Activated CD8-positive, alpha-beta memory T cell treated with anti-CD3 and anti-CD28 coated beads for 1 hour (primary cell): ENCODE measurements at places on chromosomes 12 and 14.

GRCh38 chr14:91390165-91390778, 27.3 kb downstream of the CCDC88C start:
- no peak for DNase-seq

- DNase-seq, result no peak
Observed at GRCh38 chr12:116734156-116734768, 3.6 kb downstream of the SPRING1 start.

GRCh38 chr12:3795066-3795465, 42.2 kb upstream of the CRACR2A start:
- no peak for DNase-seq

DNA sequence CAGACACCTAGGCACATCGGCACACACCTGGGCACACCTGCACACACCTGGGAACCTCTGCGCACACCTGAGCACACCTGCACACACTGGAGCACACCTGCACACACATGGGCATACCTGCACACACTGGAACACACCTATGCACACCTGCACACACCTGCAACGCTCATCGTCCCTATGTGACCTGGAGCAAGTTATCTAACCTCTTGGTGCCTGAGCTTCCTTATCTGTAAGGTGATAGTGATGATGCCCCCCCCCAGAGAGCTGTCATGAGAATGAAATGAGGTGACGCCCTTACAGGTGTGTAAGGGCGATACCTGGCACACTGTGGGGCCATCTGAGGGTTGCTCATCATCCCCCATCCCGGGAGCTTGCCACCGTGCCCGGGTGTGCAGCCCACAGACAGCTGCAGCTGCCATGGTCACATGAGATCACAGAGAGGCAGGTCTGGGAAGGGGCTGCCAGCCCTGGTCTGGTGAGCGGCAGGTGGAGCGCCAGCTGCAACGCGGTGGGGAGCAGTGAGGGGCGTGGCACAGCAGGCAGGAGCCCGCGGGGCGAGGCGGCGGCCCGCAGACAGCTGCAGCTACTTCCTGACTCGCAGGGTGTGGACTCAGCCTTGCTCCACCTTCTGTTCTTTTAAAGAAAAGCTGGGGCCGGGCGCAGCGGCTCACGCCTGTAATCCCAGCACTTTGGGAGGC, 59.9 kb upstream of the FBRSL1 start:
- DNase-seq, result peak; percentile 21

DNA sequence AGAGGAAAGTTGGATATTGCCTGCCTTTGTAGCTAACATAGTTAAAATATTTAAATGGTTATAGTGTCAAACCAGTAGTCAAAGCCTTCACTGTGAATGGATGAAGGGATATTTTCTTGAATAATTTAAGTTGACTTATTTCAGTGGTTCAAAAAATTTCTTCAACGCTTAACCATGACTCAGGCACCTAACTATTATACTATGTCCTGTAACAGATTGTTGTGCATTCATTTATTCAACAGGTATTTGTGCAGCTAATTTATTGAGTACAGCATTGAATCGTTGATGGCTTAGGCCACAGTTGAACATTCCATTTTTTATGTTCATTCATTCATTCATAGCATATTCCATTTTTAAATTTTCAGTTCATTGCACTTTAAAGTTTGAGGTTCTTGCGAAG, 9.2 kb downstream of the HIF1A start:
- no peak for DNase-seq

GRCh38 chr12:6946033-6946919, 2.5 kb downstream of the C12orf57 start:
- no peak for DNase-seq
